ENCODE measurements at places on chromosomes 6 and 20.

DNA sequence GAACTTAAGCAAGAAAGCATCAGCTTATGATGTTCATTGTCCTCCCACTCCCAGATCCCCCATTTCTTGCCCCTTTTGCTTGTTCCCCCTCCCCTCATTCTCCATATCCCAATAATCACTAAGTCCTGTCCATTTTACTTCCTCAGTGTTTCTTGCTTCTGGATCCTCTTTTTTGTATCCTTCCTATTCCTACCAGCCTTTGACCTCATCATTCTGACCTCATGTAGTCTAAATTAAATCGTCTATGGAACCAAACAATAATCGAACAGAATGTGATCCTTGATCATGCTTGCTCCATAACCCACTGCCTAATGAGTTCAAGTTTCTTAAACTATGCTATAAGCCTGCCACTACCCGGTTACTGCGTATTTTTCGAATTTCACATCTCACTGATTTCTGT lies 5.4 kb upstream of the RSPH3 start:
- DNase-seq = no peak

DNA sequence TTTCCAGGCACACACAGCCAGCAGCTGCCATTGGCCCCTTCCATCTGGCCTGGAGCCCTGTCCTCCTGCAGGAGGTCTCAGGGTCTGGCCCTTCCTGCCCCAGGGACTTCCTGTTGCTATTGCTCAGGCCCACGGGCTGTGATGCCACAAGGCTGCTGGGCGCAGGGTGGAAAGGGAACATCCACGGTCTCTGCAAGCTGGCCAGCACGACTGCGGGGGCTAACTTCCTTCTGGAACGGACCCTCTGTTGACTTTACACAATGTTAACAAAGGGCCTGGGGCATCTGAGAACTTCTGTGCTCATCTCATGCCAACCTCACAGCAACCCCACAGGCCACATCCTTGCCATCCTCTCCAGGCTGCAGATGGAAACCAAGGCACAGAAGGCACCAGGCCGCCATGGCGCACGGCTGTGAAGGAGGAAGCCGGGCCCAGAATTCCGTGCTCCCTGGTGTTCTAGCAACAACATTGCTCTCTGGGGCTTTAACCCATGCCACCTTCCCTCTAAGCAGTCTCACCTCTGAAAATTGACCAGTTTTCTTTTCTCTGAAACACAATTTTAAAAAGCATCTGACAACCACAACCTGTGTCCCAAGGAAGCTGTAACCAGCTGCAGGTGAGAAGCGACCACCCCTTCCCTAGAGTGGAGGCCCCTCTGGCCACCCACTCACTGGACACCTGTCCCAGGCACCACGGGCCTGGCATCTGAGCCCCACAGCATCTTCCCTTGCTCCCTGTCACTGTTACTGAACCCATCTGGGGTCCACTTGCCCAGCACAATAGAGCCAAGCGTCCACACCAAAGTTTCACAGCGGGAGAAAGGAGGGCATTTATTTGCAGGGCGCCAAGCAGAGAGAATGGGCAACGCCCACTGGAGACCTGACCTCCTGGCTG lies 261.3 kb downstream of the CDH4 start:
- no peak for DNase-seq

GRCh38 chr6:8108031-8108660 lies 5.8 kb upstream of the EEF1E1 start:
- DNase-seq = no peak

DNA sequence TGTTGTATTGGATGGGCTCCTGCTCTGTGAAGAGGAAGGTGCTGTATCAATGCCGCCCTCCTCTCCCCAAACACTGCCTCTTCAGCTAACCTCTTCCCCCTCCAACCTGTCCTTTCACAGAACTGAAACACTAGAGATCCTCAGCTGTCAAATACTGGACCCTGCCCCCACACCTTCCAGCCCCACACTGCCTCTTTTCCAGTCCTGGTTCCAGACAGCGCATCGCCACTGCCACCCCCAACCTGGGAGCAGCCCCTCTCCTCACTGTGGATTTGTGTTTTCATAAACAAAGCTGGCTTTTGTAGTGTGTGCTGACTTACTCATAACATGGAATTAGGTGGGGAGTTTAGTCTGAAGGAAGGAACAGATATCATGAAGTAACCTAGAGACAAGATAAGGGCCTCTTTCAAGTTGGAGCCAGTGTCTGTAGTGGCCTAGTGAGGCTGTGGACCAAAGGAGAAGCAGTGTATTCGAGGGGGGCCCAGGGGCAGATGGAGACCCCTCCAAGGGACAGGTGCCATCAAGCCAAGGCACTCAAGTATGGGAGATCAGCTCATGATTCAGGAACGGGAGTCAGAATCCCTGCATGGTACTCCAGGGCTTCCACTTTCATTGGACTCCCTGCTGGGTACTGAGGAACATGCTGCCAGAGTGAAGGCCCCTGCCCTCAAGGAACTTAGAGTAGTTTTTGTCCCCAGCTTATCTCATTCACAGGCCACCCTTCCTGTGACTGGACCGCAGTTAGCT lies 2.1 kb downstream of the SCUBE3 start:
- no peak for DNase-seq

DNA sequence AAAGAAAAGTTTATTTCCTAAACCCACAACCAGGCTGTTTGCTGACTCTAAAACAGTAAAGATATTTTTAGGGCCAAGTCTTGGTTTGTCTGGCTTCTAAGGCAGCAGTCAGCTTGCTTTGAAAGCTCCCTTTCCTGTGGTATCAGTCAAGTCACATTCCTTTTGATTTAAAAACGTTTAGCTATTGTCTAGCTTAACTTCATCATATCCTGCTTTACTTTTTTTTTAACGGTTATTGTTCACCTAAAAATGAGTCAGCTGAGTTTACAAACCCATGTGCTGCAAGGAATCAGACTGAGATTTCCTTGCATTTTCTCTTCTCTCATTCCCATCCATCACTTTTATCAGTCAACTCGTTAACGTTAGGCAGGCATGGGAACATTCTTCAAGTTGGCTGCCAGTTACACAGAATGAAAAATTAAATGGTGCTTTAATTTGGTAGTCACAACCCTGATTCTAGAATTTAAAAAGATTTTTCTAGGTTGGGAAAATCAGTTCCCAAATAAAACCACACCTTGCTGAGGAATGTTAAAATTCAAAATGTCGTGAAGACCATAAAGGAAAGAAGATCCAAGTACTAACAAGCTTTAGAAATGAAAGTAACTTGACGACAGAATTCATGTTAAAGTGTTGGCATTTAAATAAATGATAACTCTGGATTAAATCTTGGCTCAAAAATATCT lies 45.9 kb downstream of the ELOVL5 start:
- no peak for DNase-seq

GRCh38 chr6:90103056-90103800 lies 193.4 kb downstream of the BACH2 start:
- DNase-seq = no peak

- no peak for DNase-seq
These were observed 656 bp downstream of the RTEL1 start for GRCh38 chr20:63658749-63659187.

GRCh38 chr6:168785720-168786511 lies 344.9 kb downstream of the SMOC2 start:
- DNase-seq = no peak

DNA sequence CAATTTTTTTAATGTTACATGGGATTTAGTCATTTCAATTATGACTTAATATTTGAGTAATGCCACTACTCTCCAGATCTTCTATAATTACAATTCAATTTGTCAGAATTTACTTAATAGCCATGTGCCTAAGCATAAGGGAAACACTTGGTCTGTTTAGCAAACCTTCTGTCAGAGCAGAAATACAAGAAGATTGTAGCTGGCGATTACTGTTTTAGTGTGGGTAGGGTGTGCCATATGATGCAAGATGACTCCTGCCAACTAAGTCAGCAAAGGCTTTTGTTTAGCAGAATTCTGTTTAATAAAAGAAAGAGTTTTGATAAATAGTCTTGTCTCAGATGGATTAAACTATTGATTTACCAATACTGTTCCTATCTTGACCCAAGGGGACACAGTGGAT lies 455.4 kb downstream of the RNF144B start:
- DNase-seq = no peak

DNA sequence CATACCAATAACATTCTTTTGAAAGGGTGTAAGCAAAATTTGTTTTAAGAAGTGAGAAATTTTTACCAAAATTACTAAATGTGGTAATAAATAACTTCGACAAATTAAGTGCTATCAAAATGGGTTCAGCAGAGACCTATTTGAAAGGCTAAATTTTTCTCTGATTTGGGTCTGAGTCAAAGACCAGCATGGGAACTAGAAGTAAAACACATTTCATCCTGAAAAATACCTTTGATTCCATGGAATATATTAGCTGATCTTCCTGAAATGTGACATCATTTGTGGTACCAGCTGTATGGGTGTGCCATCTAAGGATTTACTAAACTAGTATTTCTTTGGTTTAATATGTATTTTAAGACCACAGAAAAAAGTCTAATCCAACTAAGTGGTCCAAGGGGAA lies 63.6 kb downstream of the BLOC1S5 start:
- no peak for DNase-seq

GRCh38 chr6:14857001-14857400 lies 388.9 kb upstream of the JARID2 start:
- DNase-seq = no peak

- DNase-seq = no peak
These were observed 90.6 kb downstream of the DNAH8 start for GRCh38 chr6:38805692-38806091.

DNA sequence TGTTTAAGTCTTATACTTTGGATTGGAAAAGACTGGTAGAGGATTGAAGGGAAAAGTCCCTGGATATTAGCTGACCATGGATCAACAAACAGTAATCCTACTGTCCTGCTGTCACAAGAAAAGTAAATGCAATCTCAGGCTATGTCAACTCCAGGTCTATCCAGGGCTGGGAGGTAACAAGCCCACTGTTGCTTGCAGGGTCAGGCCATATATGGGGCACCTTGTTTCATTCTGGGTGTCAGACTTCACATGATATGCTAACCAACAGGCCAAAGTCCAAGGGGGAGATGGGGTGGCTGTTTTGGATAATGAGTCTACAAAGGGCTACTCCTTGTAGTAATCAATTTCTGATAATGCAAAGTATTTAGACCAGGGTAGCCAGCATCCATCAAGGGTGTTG lies 30.7 kb downstream of the KCNK5 start:
- DNase-seq = no peak

GRCh38 chr20:21509597-21510371 lies 4.1 kb downstream of the NKX2-2 start:
- DNase-seq = no peak

- no peak for DNase-seq
These were observed 89.2 kb downstream of the FAM83B start for GRCh38 chr6:54935739-54936138.

GRCh38 chr20:61846741-61847419 lies 218.8 kb downstream of the TAF4 start:
- DNase-seq = no peak

- DNase-seq = no peak
These were observed 683.6 kb downstream of the BCKDHB start for GRCh38 chr6:80789912-80790570.

- DNase-seq = no peak
These were observed 40.9 kb downstream of the LGSN start for GRCh38 chr6:63278916-63279315.

- DNase-seq = no peak
These were observed 580.5 kb upstream of the MARCKS start for GRCh38 chr6:113276601-113277000.

GRCh38 chr6:132188556-132189264 lies 212.6 kb downstream of the MOXD1 start:
- no peak for DNase-seq

DNA sequence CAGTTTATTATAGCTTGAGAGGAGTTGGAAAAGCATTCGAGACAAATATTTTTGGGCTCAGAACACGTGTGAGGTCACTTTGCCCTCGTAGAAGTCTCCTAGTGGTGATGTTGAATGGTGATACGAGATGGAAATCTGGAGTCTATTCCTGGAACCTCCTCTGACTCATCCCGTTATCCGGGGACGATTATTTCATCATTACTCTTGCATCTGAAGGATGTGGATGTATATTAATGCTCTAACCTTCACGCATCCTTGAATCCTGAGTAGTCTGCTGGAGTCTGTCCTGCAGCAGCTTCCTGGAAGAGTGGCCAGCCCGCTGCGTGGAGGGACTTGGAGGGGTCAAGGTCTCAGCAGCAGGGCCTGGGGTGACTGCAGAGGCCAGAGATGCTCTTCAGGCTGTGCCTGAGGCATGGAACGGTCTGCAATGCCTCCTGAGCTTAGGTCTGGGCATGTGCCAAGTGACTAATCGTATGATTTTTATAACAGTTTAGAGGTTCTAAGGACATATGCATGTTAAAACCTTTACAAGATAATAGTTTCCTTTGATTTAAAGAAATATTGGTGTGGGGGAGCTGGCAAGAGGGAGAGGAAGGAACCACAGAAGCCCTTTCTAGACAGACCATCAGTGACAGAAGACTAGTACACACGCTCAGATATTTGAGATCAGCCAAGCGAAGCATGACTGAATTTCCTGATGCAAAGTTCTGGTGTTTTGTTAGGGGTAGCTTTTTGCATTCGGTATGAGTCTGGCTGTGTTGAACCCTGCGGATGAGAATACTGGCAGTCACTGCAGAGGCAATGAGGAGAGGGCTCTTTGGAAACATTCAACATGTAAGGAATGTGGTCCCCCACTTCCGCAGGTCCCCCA lies 400.2 kb downstream of the QKI start:
- no peak for DNase-seq

GRCh38 chr6:105324386-105324950 lies 78.4 kb downstream of the PREP start:
- DNase-seq = no peak

DNA sequence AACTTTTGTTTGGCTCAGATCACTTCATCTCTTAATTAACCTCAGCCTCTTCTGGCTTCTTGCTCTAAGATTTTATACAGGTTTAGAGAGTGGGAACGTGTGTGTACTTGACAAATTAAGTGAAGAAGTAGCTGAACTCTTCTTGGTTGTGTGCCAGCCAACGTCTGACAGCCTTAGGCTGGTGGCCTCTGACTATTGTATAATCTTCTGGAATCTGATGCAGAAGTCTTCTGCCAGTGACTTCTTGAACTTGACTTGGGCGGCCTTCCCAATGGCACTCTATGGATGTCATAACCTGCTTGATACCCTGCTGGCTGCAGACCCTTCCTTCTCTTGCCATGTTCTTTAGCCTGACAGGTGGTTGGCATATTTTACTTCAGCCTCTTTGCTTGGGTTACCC lies 660.5 kb downstream of the DOK5 start:
- no peak for DNase-seq

Data from thoracic aorta (tissue), 2 donors.